Body of pancreas (tissue), 4 donors: ENCODE measurements at places on chromosomes 3 and 15. TPM values are rescaled to one million over a fixed set of nuclear protein-coding genes. Genes with fewer than 3 reads are reported as not detected.

SCAANT1 gene
- total RNA-seq = not detected

DNA sequence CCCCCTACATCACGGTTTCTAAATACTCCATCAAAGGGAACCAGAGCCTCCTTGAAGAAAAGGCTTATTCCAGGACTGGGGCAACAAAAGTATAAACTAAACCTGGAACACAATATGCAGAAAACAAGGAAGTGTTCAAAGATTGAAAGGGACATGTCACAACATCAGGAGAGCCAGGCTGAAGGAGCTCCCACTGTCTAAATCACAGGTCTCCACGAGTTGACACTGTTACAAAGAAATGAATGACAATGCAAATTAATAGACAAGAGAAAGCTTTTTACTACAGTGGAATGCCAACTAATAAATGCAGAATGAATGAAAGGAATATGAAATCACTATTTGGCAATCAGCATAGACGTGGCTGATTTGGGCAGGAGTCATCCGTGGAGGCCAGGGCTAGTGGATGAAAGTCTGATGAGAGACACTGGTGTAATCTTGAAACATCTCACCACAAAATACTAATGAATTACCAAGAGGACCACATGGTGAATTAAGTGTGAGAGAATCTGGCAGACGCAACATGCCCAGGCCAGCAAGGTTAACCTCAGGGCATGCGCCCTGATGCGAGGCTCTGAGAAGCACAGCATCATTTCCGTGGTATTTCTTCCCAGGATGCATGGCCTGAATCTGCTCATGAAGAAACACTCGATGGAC lies 123.8 kb upstream of the TJP1 start:
- no peak overlapping the region for H3K27ac ChIP-seq
- H3K36me3 ChIP-seq = no peaks in the 10 kb centered on the region
- H3K27me3 ChIP-seq = no peaks in the 10 kb centered on the region
- H3K4me1 ChIP-seq = no peaks in the 10 kb centered on the region

GRCh38 chr15:63411866-63412265 lies 30.2 kb upstream of the CA12 start:
- H3K27me3 ChIP-seq = no peaks in the 10 kb centered on the region
- H3K27ac ChIP-seq = no peak overlapping the region
- DNase-seq = no peak
- no peak overlapping the region for H3K4me3 ChIP-seq
- no peaks in the 10 kb centered on the region for H3K4me1 ChIP-seq

- no peak overlapping the region for H3K4me3 ChIP-seq
- no peaks in the 10 kb centered on the region for H3K4me1 ChIP-seq
- no peak overlapping the region for H3K27ac ChIP-seq
- peaks cover 14% of the 10 kb centered on the region for H3K36me3 ChIP-seq
Measured at GRCh38 chr3:128801779-128802380, 75.9 kb downstream of the RAB7A start.

DNA sequence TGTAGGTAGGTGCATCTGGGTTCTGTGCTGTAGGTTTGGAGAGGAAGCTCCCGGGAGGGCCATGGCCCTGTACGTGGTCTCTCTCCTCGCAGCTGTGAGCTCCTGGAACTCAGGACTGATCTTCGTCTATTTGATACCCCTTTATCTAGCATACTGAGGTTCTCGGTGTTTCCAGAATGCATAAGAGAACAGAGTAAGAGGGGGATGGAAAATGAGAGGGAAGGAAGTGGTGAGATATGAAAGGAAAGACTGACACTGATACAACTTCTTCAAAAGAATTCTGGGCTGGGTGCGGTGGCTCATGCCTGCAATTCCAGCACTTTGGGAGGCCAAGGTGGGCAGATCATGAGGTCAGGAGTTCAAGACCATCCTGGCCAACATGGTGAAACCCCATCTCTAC lies 90.7 kb downstream of the CHRD start:
- H3K36me3 ChIP-seq = no peaks in the 10 kb centered on the region
- H3K27me3 ChIP-seq = peaks cover 3% of the 10 kb centered on the region
- DNase-seq = no peak
- H3K4me3 ChIP-seq = no peak overlapping the region
- H3K27ac ChIP-seq = no peak overlapping the region

DNA sequence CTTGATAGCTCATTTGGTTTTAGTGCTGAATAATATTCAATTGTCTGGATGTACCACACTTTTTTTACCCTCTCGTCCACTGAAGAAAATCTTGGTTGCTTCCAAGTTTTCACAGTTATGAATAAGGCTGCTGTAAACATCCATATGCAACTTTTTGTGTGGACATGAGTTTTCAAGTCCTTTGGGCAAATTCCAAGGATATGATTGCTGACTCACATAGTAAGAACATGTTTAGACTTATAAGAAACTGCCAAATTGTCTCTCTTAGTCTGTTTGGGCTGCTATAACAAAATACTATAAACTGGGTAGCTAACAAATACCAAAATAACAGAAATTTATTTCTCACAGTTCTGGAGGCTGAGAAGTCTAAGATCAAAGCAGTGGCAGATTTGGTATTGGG lies 59.5 kb upstream of the TNFSF10 start:
- no peaks in the 10 kb centered on the region for H3K27me3 ChIP-seq
- H3K4me3 ChIP-seq = no peak overlapping the region
- H3K36me3 ChIP-seq = no peaks in the 10 kb centered on the region

DNA sequence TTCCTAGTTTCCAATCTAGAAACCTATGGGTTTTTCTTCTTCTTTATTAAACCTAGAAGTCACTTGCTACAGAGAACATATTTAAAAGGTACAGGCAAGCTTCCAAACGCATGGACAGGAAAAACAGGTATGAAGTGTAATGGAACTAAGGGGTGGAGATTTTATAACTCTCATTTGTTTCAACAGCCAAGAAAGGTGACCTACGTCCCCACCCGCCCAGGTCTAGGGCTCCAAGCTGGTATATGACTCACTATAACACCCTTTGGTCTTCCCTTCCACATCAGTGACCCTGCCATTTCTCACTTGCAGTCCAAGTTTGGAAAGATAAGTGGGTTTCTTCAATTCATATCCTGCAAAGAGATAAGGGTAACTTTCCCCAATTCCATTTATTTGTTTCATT lies 6.0 kb upstream of the LIPH start:
- peaks cover 38% of the 10 kb centered on the region for H3K4me1 ChIP-seq
- H3K27ac ChIP-seq = peak overlapping the region; percentile 89
- DNase-seq = peak; percentile 80
- H3K36me3 ChIP-seq = no peaks in the 10 kb centered on the region
- no peak overlapping the region for H3K4me3 ChIP-seq
